Right lobe of liver (tissue), 6 donors: ENCODE measurements at places on chromosomes 6 and 20. TPM values are rescaled to one million over a fixed set of nuclear protein-coding genes. Genes with fewer than 3 reads are reported as not detected.

DNA sequence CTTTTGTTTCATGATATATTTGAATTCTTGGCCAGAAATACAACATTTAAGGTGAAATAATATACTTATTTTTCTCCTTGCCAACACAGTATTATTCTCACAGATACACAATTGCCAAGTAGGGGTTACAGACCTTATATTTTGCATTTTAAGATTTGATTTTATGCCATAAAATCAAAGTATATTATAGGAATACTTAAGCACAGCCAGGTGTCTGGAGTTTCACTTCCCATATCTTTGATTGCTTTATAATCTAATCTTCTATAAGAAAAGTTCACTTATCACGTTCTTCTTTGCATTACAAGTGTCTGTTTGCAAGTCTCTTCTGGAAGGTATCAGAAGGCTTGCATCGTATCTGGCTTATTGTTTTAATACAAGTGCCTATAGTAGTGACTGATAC lies 327.7 kb upstream of the MANEA start:
- no peak for DNase-seq

- DNase-seq = no peak
Measured at GRCh38 chr6:152001408-152001807, 193.9 kb downstream of the ESR1 start.

GRCh38 chr6:35368038-35368887 lies 25.9 kb downstream of the PPARD start:
- DNase-seq = no peak

- DNase-seq = no peak
Measured at GRCh38 chr6:151291722-151292059, 51.9 kb downstream of the AKAP12 start.

LINC00237 gene
- not detected for total RNA-seq

GRCh38 chr20:64130876-64131275 lies 23.5 kb upstream of the NPBWR2 start:
- DNase-seq = no peak

GRCh38 chr20:58716476-58717277 lies 24.1 kb downstream of the NPEPL1 start:
- peak; percentile 42 for DNase-seq

KCNK16 gene
- not detected for total RNA-seq

DNA sequence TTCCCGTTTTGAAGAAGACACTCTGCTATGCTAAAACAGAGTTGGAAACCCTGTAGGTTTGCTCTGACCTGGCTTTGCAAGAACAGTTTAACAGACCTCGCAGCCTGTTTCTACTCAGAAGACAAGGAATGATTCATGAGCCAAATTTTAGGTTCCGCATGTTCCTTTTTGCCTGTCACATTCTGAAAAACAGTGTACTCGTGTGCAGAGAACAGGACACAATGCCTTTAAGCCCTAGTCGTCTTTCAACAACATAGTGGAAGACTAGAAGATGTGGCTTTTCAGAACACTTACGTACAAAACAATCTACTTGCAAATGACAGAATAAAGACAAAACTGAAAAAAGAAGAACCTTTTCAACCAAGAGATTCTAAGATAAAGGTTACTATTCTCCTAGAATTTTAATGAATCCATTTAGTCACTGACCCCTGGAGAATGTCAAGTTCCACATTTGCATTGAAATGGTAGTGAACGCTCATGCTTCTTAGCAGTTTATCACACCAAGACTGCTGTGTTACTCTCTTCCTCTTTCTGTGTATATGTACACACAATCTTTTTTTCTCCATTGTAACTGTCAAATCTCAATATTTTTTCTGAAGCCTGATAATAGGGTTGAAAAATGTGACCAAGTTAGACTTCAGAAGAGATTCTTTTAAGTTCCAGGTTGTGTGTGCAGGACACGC lies 220.7 kb upstream of the NRSN1 start:
- no peak for DNase-seq

DNA sequence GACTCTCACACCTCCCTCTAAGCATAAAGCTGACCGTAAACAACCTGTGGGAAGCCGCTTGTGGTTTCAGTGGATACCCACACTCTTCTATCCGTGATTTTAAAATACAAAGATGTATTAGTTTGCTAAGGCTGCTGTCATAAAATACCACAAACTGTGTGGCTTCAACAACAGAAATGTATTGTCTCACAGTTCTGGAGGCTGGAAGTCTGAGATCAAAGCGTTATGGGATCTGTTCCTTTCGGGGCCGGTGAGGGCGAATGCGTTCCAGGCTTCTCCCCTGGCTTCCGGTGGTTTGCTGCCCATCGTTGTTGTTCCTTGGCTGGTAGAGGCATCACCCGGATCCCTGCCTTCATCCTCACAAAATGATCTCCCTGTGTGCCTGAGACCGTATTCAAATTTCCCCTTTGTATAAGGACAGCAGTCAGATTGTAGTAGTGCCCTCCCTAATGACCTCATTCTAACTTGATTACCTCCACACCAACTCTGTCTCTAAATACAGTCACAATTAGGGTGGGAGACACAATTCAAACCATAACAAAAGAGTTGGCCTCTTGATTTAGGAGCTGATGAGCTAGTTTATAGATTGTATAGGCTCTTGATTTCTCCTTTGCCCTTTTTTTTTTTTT lies 210.6 kb upstream of the SOX4 start:
- no peak for DNase-seq

GRCh38 chr6:100833972-100834574 lies 47.1 kb downstream of the ASCC3 start:
- DNase-seq = no peak

DNA sequence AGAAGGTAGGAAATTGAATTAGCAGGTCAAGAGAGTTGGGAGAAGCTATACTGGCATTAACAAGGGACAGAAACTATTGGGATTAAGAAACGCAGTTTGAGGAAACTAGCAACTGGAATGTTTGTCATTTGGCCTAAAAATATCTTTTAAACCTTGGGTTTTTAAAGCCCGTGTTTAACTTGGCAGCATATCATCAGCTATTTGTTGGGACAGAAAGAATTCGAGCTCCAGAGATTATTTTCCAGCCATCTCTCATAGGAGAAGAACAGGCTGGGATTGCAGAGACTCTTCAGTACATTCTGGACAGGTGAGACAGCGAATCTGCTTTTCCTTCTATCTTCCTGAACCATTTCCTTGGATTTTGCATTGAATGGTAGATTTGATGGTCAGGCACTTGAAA lies 17.8 kb downstream of the ACTR5 start:
- DNase-seq = no peak

DNA sequence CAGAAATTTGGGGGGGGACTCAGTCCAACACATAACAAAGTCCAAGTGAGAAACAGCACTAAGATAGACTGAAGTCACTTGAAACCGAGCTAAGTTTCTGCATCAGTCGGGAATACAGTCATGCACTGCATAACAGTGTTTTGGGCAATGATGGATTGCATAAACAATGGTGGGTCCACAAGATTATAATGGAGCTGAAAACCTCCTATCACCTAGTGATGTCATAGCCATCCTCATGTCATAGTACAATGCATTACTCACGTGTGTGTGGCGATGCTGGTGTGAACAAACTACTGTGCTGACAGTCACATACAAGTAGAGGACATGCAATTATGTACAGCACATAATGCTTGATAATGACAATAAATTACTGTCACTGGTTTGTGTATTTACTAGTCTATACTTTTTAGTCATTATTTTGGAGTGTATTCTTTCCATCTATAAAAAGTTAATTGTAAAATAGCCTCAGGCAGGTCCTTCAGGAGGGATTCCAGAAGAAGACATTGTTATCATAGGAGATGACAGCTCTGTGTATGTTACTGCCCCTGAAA lies 154.5 kb upstream of the ECI2 start:
- DNase-seq = no peak

- DNase-seq = no peak
Measured at GRCh38 chr6:21777846-21778245, 184.3 kb downstream of the SOX4 start.

- no peak for DNase-seq
Measured at GRCh38 chr6:136751522-136751956, 40.7 kb downstream of the MAP3K5 start.

GGT7 gene
- 9.8 TPM for total RNA-seq

DNA sequence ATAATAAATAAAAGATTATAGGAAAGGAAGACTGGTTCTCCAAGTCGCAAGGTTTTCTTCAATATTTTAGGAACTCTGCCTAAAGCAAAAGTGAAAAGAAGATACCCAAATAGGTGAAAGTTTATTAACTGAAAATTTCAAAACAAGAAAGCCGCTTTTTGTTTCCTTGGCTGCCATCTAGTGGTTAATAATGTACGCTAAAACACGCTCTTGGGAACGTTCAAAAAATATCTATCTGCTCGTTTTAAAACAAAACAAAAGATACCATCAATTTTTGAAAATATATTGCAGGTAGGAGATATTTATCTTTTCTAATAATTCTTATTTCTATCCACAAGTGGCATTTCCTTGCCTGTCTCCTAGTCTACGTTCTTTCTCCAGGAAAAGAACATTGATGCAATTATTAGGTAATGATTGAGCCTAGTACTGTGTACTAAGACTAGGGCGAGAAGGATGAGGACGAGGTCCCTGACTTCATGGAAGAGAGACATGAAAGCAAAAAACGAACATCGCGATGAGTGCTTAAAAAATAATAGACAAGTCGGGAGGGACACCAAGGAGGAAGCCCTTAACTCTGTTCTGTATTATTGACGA lies 97.2 kb downstream of the SPTLC3 start:
- DNase-seq = no peak

DNA sequence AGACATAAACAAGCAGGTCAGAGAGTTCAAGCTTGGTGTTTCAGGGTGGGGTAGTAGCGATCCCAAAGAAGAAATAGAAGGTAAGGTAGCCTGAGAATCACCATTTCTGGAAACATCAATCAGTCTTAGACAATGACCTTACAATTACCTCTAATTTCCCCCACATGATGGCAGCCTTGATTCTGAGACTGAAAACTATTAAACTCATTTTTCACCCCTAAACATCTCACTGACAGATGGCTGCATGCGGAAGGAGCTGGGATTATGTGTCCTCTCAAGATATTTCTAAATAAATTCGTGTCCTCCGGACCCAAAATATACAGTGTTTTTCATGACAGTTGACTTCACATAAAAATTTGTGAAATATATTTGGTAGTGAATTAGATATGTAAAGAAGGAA lies 61.0 kb downstream of the KIF6 start:
- DNase-seq = no peak

- no peak for DNase-seq
Measured at GRCh38 chr6:126439040-126439439, 99.1 kb downstream of the CENPW start.

ZNF831 gene
- 0.07 TPM for total RNA-seq

- DNase-seq = peak; percentile 77
Measured at GRCh38 chr6:12012558-12013306, 620 bp downstream of the HIVEP1 start.

DSP gene
- total RNA-seq = 93.3 TPM

DNA sequence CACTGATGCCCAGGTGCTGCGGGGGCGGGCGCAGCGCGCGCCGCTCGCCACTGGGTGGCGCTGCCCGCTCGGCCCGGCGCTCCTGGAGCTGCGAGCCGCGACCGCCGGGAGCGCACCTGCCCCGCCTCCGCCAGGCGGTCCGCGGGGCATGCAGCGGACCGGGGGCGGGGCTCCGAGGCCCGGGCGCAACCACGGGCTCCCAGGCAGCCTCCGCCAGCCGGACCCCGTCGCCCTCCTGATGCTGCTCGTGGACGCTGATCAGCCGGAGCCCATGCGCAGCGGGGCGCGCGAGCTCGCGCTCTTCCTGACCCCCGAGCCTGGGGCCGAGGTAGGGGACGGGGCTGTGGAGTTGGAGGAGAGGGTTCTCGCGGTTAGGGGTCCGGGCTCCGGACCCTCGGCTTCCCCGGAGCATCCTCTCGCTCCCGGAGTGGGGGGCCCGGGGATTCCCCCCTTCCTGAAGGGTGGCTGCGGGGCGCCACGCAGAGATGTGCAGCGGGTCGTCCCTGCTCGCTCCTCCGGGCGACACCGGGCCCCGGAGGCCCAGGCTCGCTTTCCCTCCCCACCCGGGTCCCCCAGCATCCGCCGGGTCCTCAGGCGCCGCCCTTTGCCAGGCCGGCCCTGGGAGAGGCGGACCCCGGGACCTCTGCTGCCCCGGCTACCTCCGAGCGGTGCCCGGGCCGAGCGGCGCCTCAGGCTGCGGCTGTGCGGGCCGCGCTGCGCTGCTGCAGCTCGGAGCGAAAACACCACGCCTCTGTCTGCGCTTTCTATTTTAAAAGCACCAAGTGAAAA lies at the start of gene BCAS4:
BCAS4 (plus strand) TSS at position 216 of the 789 bp plus-strand sequence; CDS start at position 239, 23 bp downstream.
- DNase-seq = peak; percentile 80

DNA sequence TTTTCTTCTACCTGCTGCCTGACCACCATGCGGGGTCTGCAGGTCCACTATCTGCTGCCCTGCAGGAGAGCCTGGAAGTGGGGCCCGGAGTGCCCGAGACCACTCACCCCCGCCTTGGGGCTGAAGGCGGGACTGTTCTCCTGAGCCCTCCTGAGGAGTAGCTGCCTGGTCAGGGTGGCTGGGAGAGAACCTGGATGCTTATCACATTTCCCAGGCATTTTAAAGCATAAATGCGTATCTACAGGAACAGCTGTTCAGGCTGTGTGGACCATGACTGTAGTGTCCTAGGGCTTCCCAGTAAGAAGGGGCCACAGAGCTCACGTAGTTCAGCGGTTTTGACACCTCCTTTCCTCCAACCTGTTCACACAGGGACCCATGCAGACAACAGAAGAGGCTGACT lies 123.3 kb downstream of the AGPAT4 start:
- no peak for DNase-seq

GRM4 gene
- not detected for total RNA-seq

CD83 gene
- 1.1 TPM for total RNA-seq

RBBP8NL gene
- total RNA-seq = not detected

- DNase-seq = no peak
Measured at GRCh38 chr20:31508517-31509244, 5.6 kb upstream of the HM13 start.

DNA sequence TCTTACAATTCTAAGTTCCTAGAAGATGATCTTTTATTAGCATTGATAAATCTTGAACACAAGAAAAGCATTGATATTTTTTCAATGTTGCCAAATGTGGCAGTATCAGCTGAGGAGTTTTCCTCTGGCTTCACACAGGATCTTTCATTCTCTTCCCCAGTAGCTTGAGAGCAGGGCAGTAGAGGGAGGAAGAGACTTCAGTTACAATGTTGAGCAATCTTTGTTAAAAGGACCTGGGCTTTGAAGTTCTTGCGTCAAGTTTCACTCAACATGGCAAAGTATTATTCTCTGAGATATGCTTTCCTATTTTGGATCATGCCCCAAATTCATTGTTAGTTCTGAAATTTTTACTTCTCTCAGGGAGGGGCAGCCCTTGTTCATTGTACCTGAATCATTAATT lies 238.0 kb downstream of the COL12A1 start:
- no peak for DNase-seq

DNA sequence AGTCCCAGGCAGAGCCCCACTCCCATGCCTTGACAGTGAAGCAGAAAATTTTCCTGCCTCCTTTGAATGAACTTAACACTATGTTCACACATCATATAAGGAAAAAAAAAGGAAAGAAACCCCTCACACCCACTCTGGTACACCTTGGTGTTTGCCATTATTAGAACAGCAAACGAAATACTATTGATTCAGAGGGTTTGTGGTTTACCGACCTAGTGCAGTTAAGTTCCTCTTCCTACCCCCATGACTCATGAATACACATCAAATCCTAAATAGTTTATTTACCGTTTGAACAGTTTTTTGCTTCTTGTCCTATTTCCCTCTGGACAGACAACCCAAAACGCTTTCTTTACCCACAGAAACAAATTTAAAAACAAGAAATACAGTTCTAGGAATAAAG lies 237.7 kb downstream of the FOXA2 start:
- DNase-seq = no peak
